ENCODE measurements at places on chromosomes 12 and 14.

DNA sequence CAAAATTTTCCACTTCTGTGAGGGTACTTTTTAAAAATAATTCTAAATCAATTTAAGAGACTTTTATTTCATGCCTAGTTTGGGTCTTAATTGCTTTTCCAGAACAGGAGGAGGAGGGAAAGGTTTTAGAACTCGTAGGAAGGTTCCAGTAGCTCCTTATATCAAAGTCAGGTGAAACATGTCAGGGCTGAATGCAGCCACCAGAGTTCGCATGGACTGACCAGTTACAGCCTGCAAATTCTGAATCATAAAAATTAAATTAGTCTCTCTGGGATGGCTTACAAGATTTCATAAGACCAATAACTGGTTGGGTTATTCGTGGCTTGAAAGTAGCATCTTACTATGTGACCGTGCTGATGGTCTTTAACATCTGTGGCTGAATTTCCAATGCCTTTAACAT, 397 bp downstream of the BDKRB1 start:
- DNase-seq = no peak

DNA sequence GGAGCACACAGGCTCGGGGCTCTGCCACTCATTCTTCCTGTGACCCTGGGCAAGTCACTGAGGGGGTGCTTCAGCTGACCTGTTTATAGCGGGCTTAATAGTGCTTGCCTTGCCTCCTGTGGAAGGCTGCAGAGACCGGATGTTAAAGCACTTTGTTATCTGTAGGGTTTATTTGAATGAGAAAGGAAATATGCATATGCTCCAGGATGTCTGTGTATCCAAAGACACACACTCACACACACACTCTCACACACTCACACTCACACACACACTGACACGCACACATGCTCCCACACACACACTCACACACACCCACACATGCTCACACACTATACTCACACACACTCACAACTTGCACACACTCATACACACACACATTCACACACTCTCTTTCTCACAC, 56.1 kb upstream of the DDX11 start:
- DNase-seq = no peak

DNA sequence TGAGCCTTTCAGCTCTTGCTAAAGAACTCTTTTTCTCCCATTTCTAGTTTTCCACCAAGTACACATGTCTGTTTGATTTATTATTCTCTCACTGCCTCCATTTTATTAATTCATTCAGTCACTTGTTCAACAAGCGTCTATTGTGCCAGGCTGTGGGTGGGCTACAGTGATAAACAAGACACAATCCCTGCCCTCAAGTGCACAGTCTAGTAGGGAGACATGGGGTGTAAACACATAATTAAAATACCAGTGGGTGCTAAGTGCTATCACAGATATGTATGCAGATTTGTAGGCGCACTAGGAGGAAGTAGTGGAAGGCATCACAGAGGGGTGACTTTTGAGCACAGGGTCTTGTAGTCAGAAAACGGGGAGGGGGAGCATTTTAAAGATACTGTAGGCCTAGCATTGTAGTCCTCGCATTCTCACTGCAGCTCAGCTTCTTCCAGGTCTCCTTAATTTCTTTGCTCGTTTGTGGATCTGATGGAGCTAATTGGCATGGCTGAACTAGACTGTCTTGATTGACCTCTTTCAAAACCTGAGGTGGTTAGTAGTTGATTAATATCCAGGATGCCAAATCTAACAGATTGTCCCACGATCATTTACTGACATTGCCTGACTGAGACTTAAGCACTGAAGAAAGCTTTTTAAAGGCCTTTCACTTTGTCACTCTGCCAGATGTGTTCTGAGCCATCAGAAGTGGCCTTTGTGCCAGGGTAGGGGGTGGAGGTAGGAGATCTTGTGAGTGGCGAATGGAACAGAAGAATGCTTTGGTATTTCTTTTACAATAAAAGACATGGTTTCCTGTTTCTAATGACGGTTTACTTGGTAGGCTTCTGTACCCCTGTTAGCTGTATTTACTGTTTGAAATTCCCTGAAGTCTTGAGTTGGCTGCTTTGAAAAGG, 116.9 kb downstream of the DIP2B start:
- DNase-seq = peak; percentile 88

GRCh38 chr12:75635606-75636444, 124.4 kb upstream of the KRR1 start:
- DNase-seq = no peak

DNA sequence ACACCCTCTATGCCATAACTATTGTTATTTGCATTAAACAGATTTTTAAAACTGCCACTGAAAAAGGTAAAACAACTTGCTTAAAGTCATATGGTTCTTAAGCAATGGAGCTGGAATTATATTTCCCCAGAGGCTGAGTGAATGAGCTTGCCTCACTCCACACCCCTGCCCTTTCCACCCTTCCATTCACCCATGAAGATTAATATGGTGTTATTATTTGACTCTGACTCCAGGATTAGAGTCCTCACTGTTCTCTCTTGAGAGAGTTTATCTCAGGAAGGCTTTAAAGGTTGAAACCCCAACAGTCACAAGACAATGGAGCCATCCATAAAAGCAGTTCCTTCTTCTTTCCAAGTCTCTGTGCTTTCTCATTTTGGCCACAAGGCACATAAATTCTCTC, 84.9 kb downstream of the RTN1 start:
- no peak for DNase-seq

GRCh38 chr12:63816031-63816430, 28.5 kb upstream of the SRGAP1 start:
- DNase-seq = no peak

DNA sequence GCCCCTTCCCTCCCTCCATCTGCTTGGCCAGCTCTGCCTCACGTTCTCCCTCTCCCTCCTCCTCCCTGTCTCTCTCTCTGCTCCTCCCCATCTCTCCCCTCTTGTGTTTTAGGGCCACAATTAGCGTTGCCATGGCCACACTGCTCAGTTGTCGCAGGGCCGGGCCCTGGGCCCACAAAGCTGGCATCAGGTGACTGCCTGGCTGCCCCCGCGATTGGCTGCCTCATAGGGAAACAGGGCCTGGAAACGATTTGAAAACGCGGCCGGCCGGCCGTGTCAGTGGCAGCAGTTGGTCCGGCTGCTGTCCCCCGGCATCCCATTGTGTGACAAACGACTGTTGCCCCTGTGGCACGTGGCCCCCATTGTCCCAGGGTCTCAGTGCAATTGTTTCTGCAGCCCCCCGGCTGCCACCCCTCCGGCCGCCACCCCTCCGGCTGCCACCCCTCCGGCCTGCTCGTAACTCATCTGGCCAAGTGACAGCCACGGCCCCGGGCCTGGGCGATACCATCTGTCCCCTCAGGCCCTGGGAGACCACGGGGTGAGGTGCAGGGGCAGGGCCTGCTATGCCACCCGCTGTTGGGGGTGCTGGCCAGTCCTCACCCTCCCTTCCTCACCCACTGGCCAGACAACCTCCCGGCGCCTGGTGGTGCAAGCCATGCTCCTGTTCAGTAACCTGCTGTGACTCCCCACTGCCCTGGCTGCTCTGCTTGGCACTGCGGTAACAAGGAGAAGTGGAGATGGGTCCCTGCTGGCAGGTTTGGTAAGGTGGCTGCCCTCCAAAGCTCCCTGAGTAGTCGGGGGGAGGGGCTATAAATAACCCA, 17.4 kb downstream of the FOXN4 start:
- DNase-seq = peak; percentile 74

DNA sequence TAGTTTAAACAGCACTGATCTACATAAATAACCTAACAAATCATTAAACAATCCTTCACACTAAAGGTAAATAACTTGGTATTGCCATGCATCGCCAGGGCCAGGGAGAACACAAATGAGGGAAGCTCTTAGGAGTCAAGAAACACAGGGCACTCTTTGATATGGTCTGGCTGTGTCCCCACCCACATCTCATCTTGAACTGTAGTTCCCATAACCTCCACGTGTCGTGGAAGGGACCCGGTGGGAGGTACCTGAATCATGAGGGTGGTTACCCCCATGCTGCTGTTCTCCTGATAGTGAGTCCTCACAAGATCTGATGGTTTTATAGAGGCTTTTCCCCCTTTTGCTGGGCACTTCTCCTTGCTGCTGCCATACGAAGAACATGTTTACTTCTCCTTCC, 17.3 kb downstream of the TMEM132D start:
- DNase-seq = no peak

- DNase-seq = no peak
These were observed 91.4 kb upstream of the CPM start for GRCh38 chr12:69024413-69024812.

DNA sequence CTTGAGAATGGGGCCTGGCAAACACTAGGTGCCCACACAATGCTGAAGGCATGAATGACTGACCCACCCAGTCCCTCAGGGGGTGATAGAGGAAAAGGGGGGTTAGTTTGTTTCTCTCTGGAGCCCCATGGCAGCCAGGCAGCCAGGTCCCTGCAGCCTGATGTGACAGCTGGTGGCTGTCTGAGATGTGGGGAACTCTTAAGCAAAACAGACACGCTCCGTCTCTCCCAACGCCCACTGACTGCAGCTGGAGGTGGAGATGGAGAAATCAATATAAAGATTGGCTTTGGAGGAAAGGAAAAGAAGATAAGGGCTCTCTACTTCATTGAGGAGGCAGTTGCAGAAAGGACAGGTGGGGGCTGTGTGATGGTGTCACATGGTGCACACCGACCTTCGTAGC, 240.8 kb upstream of the LHX5 start:
- DNase-seq = no peak

GRCh38 chr12:94725375-94726168, 75.2 kb upstream of the TMCC3 start:
- DNase-seq = peak; percentile 32

- DNase-seq = no peak
These were observed 46.2 kb downstream of the RPH3A start for GRCh38 chr12:112837629-112838197.

DNA sequence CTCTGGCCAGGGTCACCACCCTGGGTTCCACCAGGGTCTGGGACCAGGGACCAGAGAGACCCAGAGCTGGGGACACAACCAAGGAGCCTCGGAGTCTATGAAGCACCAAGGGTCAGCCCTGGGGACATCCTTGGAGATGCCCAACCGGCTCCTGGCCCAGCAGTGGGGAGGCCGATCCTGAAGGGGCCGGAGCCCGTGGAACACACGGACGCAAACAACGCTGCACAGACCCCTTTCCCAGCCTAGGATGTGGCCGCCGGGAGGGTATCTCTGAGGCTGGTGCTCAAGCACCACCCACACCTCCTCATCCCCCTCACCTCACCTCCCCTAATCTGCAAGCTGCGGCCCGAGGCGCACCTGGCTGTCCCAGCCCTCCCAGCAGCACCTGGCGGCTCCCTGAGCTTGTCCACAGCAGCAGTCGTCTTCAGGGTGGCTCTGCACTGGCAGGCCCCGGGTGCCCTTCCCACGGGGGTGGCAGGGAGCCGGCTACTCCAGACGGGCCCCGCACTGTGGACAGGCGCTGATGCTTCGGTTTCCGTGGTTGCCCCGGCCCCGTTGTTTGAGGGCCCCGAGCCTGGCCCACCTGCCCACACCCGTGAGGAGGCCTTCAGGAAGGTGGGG, 146.8 kb upstream of the C14orf180 start:
- no peak for DNase-seq

DNA sequence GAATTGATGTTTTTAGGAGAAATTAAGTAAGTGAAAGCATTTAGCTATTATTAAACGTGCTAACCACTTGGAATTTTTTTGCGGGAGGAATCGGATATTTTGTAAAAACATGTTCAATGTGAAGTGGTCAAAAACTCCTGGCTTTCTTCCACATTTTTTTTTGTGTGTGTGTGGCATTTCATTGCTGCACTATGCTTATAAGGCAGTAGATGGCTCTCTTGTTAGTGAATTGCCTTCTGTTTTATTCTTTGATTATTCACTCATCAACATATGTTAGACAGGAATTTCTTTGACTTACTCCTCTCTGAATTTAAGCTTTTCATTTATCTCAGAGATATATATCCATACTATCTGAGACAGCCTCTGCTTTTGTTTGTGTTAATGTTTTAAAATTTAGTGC, 71.3 kb downstream of the DERA start:
- peak; percentile 24 for DNase-seq

- DNase-seq = no peak
These were observed 382.4 kb downstream of the VRK1 start for GRCh38 chr14:97179573-97179972.

DNA sequence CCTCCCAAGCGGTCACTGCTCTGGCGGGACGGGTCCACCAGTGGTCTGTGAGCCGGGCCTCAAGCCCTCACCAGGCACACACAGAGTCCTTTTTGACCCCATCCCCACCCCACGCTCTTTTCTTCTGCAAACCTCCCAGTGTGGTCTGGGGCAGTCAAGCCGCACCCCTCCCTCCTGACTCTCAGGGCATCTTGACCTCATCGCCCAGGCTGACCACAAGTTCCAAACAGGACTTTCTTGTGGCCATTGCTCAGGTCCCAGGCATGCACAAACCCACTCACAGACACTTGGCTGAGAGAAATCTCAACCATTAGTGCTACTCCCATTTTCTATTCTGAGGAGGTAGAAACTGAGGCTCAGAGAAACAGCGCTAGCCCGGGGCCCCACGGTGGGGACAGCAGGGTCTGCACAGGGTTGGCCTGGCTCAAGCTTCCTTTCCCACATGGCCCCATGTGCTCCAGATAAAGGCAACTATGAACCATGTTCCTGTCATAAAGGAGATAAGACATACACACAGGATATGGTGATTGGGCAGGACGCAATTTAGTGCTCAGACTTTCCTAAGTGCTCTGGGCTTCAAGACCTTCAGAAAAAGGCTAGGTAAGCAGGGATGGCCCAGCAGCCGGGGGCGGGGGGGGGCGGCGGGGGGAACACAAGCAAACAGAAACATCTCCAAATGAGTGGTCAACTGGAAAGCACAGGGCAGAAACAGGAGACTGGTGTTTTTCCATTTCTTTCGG, 69.6 kb downstream of the ITPK1 start:
- DNase-seq = no peak

GRCh38 chr12:92395322-92395721, 249.7 kb upstream of the BTG1 start:
- no peak for DNase-seq

GRCh38 chr12:16261944-16262475, 15.5 kb downstream of the SLC15A5 start:
- DNase-seq = no peak

DNA sequence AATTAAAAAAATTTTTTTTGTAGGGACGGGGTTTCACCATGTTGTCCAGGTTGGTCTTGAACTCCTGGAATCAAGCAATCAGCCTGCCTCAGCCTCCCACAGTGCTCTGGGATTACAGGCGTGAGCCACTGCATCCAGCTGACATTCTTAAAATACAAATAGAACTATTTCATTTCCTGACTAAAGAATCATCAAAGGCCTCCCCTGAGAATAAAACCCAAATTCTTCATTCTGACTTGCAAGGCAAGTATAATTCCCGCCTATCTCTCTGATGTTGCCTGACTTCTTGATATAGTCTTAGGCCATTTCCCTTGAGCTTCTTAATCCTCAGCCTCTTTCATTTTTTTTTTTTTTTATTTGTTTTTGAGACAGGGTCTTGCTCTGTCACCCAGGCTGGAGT, 4.4 kb upstream of the BICD1 start:
- no peak for DNase-seq

DNA sequence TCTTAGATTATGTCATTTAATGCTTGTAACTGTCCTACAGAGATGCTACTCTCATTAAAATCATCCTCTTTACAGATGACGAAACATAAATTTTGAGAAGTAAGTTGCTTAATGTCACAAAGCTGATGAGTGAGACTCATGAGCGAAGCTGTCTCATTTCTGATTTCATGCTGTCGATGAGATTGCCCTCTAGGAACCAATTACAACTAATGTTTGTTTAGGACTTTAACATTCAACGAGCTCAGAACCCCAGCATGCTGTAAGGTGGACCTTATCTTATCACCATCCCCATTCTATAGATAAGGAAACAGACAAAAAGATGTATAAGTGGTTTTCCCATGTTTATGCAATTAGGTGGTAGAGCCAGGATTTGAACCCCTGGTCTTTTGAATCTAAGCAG, 23.1 kb downstream of the BHLHE41 start:
- DNase-seq = no peak

- DNase-seq = no peak
These were observed 1.7 kb upstream of the ITGA5 start for GRCh38 chr12:54420766-54421144.
